ENCODE measurements at places on chromosomes 2 and 18. TPM values are rescaled to one million over a fixed set of nuclear protein-coding genes. Genes with fewer than 3 reads are reported as not detected.

Gene L3MBTL4
- total RNA-seq = 19.7 TPM

Gene LBX2
- total RNA-seq = not detected

Gene C2orf92
- 3.7 TPM for total RNA-seq

Gene SLC19A3
- 1.5 TPM for total RNA-seq

Gene GREB1
- total RNA-seq = 3.0 TPM

Gene MPP4
- 0.25 TPM for total RNA-seq
